ENCODE measurements at places on chromosomes 4 and X. TPM values are rescaled to one million over a fixed set of nuclear protein-coding genes. Genes with fewer than 3 reads are reported as not detected.

The MTMR8 gene
- 9.5 TPM for total RNA-seq

The CXCL11 gene
- total RNA-seq, result not detected

The F11 gene
- total RNA-seq, result not detected

The PLAC8 gene
- total RNA-seq, result 222 TPM

The MAGEB17 gene
- not detected for total RNA-seq

The BOD1L1 gene
- total RNA-seq, result 72.7 TPM

The RIPPLY1 gene
- total RNA-seq, result not detected

The RASSF6 gene
- total RNA-seq, result not detected

The HMX1 gene
- total RNA-seq, result not detected

The FAM184B gene
- total RNA-seq, result not detected

The LRP2BP gene
- 0.74 TPM for total RNA-seq

The BST1 gene
- 0.49 TPM for total RNA-seq

The SLC9B1 gene
- total RNA-seq, result 7.3 TPM

The USP26 gene
- total RNA-seq, result not detected

The NEUROG2 gene
- total RNA-seq, result not detected

The CXCR3 gene
- total RNA-seq, result 10.4 TPM

The CTAG1A gene
- total RNA-seq, result not detected

The FOXP3 gene
- total RNA-seq, result 0.18 TPM

The SYTL4 gene
- not detected for total RNA-seq

The ZNF280C gene
- 5.7 TPM for total RNA-seq
